ENCODE measurements at places on chromosomes 16 and 17.

GRCh38 chr17:73232587-73233373, 28.9 kb downstream of the CPSF4L start:
- DNase-seq = peak; percentile 24

- DNase-seq = no peak
Observed at GRCh38 chr17:48835971-48836370, 5.1 kb downstream of the CALCOCO2 start.

DNA sequence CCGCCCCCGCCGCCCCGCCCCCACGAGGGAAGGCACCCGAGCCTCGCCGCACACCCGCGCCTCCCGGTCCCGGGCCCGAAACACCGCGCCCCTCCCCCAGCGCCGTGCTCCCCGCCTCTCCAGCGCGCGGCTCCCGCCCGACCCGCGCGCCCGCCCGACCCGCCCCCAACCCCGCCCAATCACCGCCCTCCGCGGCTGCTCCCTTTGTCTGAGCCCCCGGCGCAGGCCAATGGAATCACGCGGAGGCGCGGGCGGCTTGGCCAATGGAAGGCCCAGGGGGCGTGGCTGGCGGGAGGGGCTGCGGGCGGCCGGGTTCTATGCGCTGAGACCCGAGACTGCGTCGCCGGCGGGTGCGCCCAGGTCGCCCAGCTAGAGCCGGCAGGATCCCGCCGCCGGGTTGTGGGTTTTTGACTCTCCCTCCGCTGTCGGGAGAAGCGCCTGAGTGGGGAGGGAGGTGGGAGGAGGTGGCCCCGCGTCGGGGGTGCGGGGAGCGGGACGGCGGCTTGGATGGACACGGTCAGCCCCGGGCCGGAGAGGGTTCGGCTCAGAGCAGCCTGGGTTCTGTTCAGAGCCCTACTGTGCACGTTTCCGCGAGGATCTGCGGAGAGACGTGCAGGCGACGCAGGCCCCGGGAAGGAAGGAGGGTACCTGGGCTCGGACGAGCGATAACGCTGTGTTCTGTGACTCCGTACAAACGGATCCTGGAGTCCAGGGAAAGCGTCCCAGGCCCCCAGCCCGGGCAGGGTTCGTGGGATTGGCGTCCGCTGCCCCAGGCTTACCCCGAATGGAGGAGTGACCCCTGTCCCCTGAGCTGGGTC, 49.0 kb upstream of the BAHCC1 start:
- DNase-seq = peak; percentile 95

DNA sequence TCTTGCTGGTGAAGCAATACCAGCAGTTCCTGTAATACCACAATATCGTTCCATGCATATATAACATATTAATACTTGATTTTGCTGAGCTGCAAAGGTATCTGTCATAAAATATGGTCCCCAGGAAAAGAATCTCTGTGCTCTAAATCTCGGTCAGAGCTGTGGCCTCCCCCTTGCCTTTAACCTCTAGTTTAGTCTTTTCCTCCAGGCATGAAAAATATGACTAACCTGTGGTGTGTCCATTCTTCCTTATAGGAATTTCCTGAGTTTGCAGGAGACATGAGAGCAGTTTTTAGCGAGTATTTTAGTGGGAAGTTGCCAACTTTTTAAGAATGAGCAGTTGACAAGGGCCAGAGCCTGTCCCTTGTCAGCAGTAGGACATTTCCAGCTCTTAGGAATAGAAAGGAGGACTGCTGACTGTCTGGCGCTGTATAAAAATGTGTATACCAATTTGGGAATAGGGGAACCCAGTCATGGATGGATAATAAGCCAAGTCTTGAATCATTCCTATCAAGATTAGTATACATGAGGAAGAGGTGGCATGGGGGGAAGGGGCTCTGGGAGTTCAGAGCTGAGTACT, 8.7 kb downstream of the ATXN1L start:
- no peak for DNase-seq

GRCh38 chr16:3825103-3825502, 55.4 kb downstream of the CREBBP start:
- DNase-seq = no peak

DNA sequence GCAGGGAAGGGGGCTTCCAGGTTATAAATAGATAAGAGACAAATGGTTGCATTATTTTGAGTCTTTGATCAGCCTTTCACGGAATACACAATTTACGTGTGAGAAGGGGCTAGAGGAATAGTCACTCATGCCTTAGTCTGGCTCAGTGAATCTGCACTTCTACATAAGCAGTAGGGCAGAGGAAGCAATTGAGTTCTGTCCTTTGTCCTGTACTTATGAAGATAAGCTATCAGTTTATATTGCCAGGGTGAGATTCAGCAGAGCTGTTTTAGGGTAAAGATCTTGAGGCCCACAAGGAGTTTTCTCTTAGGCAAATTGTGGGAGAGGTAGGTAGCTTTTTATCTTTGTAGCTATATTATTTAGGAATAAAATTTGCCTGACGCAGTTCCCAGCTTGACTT, 33.3 kb downstream of the TOM1L1 start:
- DNase-seq = no peak

GRCh38 chr16:79805621-79806020, 205.1 kb upstream of the MAF start:
- no peak for DNase-seq

DNA sequence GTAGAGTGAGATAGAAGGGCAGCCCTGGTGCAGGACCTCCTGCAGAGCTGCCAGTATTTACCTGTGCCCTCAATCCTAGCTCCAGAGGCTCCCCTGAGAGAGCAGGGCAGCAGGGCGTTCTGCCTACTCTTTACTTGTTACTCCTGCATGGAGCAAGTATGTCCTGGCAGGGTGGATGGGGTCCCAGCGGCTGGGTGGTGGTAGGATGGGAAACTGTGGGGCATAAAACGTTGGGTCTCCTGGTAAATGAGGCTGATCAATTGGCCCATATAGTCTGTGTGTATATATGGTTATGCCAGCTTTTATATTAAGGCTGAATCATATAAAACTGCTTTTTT, 192.0 kb downstream of the NTN1 start:
- no peak for DNase-seq

- no peak for DNase-seq
Observed at GRCh38 chr16:53829186-53829747, 125.3 kb downstream of the FTO start.

DNA sequence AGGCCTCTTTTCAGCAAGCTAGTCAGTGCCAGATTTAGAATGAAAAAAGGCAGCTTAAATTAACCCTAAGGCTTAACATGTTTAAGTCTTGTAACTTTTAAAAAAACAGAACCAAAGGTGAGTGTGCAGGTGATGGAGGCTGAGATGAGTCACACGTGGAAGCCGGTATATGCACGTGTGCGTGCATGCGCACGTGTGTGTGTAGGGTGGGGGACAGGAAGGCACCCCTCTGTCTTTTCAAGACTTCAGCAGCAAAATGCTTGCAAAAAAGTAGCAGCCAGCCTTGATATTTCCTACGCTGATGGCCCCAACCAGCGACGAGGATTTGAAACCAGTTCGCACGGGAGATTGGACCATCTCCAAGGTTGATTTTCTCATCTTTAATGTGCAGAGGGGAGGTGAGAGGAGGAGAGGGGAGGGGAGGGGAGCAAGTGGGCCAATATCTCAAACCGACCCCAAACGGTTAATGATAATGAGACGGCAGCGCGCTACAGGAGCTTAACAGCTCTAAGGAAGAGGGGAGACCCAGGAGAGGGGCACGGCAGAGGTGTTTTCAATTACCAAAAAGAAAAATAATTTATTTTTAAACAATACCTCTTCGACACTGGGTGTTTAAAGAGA, 154.7 kb downstream of the ZNF423 start:
- DNase-seq = no peak

DNA sequence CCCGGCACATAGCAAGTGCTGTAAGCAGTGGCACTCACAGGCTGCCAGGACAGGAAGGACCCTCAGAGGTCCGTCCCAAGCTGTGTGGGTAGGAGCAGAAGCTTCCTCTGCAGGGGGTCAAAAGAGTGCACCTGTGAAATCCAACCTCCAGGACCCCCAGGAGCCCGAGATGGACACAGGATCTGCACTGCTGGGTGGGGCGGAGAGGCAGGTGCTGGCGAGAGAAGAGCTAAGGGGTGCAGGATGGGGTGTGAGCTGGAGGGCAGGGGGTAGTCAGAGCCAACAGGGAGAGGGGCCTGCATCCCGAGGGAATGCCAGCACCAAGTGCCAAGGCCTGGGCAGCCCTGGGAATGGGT, 650 bp upstream of the AANAT start:
- DNase-seq = no peak

DNA sequence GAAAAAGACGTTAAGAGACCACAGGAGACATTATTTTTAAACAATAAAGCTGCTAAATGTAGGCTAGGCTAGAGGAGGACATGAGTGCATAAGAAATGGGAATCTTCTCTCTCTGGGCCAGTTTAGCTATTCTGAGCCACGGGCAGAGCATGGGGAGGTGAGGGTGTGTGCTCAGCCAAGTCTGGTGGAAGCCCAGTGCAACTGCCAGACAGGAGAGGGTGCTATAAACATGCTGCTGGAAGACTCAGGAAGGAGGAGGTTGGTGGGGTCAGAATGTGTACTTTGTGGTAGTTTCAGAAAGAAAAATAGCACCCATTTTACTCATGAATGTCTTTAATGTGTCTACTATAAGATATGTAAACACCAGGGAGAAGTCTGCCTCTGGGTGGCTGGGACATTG, 5.9 kb upstream of the SDK2 start:
- no peak for DNase-seq

GRCh38 chr17:1455291-1455796, 688 bp downstream of the CRK start:
- DNase-seq = no peak

GRCh38 chr16:1942047-1942809, 771 bp downstream of the MSRB1 start:
- no peak for DNase-seq

GRCh38 chr17:9671559-9671958, 26.2 kb downstream of the USP43 start:
- DNase-seq = no peak

Data from stimulated activated CD4-positive, alpha-beta T cell treated with anti-CD3 and anti-CD28 coated beads, Interleukin-4, amount 100 ng/mL, for 4 hours (primary cell).